ENCODE measurements at places on chromosomes 12 and 14.

GRCh38 chr12:91868054-91868453 lies 277.6 kb downstream of the BTG1 start:
- DNase-seq: no peak

DNA sequence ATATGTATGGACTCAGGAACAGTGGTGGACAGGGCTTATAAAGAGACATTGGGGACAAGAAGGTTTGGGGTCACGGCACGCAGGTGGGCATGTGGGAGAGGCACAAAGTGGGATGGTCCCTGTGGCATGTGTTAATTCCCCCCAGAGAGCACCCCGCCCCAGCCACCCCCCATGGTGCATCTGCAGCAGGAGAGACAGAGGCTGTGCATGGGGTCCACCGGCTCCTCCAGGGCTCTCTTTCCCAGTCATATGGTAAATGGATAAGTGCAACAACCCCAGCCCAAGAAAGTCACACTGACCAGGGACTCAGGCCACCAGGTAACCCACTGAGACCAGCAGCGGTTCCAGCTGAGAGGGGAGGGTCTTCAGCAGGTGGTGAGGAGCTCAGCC lies 242.1 kb downstream of the BCL11B start:
- DNase-seq: no peak

DNA sequence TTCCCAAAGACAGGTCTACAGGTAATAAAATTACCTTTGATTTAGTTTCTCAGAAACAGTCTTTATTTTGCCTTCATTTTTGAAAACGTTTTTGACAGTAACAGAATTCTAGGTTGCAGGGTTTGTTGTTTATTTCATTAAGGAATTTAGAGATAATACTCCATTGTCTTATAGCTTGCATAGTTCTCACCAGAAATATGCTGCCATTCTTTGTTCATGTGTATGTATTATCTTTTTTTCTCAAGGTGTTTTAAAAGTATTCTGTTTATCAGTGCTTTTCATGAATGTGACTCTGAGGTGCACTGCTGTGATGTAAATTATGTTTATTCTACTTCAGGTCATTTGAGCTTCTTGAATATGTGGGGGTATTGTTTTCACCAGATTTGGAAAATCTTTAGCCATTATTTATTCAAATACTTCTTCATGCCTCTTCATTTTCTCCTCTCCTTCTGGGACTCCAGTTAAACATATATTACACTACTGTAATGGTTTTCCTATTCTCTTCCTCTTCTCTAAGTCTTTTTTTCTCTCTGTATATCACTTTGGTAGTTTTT lies 32.7 kb downstream of the ZNF605 start:
- no peak for DNase-seq

GRCh38 chr14:77883131-77883846 lies 83.4 kb downstream of the ADCK1 start:
- DNase-seq: no peak

DNA sequence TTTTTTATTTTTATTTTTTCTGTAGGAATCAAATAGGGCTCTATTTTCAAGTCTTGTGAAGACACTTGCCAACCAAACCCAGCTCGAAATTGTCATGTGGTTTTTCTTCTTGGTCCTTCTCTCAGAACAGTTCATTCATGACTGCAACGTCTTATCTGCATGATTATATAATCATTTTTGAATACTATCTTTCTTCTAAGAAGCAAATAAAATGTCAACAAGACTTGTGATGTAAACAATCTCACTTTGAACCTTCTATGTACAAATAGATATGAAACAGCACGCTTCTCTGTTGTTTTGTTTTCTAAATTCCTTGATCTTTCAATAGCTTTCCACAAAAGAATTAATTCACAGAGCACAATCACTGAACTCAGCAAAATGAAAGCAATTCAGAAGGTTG lies 320.7 kb downstream of the SOX5 start:
- DNase-seq: no peak

DNA sequence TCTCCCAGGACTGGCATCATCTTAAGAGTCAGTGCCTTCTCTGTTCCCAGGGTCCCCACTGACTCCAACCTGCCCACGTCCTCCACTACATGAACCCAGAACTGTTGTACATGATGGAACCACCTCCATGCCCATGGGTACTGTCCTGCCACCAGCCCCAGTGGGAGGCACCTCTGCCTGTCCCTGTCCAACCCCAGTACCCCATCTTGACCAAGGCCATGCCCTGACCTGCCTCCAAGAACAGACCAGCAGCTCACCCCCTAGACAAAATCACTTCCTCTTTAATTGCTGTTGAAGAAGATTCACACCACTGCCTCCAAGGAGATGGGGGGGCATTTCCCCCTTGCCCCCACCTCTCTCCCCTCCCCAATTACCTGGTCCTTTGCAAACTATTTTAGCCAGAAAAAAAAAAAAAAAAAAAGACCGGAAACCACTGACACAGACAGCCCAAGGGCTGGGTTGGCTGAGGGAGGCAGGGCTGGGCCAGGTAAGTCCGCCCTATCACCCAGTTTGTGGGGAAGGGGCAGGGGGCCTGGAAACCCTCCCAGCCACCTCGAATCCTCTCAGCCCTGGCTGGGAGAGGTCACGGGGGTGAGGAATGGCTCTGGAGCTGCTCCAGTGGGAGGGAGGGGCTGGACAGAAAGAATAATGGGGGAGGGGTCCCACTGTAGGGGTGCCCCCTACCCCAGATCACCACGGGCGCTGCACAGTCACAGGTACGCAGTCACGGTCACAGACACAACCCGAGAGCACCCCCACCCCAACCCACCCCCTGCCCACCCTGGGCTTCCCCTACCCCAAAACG lies 13.4 kb downstream of the AGAP2 start:
- DNase-seq: no peak

DNA sequence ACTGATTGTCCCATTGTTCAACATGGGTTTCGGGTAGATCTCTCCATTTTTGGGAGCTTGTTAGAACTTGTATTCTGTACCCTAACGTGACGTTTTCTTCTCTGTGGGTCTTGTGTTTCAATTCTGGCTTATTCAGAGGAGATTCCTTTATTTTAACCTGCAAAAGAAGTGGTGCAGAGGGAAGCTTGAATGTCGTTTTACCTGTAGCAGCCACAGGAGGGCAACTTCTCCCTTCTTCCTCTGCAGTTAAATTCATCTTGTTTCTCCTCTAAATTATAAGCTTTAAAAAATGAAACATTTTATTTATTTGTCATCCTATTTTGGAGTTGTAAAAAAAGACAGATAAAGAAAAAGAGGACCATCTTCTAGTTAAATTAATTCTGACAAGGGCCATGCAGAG lies 13.7 kb upstream of the CLEC4D start:
- no peak for DNase-seq

GRCh38 chr12:99386907-99387306 lies 260.6 kb upstream of the GARIN6 start:
- peak; percentile 11 for DNase-seq

DNA sequence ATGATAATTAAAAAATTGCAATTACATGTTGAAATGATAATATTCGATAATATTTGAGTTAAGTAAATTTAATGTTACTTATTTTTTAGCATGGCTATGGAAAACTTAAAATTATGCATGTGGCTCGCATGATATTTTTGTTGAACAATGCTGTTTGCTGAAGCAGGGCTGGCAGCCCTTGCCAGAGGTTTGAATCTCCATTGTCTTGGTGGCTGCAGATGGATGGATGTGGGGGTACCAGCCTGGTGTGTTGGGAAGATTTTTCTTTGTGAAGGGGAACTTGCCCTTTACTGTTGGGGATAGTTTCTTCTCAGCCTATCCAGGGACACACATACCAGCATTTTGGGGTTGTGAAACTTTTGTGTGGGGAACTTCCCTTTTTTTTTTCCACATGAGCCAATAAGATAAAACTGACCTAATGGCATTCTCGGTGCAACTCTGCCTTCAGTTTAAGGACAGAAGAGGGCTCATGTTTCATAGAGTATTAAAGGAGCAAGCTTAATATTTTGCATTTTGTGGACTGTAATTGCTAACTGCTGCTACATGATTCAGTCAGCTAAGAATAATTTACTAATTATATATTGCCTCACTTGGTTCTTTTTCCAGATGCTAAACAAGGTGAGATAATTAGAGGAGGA lies 8.8 kb downstream of the RASSF3 start:
- peak; percentile 19 for DNase-seq

DNA sequence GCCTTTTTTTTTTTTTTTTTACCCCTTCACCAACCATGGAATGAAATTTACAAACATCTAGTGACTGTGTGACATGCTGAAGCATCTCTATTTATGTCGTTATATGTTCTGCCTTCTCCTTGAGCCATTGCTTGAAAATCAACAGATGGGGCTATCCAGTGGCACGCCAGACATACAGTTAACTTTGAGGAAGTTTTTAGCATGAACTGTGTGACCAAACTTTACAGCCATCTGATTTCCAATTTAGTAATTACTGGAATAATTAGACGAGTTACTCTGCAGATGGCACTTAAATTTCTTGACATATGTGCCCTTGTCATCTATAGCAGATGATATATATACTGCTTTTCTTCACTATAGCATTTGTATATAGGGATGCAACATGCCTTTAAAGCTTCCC lies 192.1 kb downstream of the SNAPC1 start:
- DNase-seq: no peak

DNA sequence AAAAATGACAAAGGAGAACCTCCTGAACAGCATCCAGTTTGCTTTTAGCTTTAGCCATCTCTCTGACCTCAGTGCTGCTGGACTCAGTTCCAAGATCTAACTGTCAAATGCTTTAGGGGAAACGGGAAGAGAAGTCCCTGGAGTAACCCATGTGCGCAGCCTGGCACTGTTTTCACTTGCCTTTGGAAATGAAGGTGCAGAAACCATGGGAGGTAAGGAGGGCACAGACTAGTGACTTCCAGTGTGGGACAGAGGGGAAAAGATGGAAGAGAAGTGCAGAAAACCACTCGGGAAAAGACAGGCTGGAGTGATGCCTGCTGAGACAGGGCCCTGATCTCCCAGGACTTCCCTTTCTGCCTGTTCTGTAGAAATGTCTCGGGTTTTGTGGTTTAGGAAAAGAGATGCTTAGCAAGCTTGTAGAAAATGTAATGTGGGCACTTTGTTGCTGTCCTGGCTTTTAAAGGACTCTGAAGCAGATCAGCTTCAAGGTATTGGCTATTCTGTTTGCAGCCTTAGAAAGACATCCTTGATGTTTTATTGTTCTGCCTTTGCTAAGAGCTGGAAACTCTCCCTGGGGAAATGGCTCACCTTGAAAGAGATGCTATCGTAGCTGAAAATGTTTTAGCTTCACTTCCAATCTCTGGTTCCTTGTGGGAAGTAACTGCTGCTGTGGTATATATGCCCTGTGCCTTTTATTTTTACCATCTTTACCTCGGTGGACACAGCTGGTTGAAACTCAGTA lies 124.6 kb upstream of the HIF1A start:
- no peak for DNase-seq

DNA sequence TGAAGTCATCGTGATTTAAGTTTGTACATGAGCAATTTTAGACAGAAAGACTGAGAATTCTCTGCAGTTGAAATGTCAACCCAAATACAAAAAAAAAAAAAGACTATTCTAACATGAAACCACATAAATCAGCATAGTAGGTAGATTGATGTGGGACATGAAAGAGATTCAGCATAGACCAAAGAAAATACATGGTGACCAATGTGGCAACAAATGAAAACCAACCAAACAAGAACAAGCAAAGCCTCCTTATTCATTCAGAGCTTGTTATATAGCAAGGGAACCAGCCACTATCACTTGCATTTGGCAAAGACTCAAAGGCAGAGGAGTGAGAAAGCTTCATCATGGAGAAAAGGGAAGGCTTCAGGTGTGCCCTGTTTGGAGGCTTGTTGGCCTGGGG lies 144.4 kb upstream of the TMPO start:
- no peak for DNase-seq

- peak; percentile 22 for DNase-seq
Measured at GRCh38 chr14:26132061-26132645, 465.7 kb downstream of the NOVA1 start.

DNA sequence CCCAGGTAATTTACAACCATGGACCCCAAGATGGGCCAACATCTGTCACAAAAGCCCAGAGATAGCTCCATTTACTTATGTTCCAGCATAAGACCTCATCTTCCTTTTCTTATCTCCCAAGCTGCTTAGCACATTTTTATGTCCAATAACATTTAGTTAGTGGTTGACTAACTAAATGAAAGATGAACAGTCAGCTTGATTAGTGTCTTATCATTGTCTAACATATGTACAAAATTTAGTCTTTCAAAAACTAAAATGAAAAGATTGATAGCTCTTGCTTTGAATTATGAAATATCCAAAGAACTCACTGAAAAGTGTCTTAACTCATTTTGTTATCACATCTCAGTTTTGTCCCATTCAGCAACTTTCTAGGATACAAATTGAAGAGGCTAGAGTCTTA lies 163.1 kb upstream of the EGLN3 start:
- DNase-seq: no peak

DNA sequence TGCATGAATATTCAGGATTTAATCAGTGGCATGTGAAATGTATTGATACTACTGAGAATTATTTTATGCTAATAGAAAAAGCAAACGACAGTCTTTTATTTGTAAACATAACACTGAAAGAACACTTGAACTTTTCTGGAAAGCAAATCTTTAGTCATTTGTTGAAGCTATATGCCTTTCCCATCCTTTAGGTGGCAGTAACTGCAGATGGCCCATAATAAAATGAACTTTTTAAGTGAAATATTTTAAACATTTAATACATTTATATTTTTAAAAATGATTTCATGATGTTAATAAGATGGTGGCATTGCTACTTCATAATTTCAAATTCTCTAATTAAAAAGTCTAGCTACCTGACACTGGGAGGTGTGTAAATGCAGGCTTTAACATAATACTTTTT lies 13.9 kb upstream of the KRR1 start:
- DNase-seq: no peak

- no peak for DNase-seq
Measured at GRCh38 chr14:88188745-88189416, 134.2 kb downstream of the KCNK10 start.

DNA sequence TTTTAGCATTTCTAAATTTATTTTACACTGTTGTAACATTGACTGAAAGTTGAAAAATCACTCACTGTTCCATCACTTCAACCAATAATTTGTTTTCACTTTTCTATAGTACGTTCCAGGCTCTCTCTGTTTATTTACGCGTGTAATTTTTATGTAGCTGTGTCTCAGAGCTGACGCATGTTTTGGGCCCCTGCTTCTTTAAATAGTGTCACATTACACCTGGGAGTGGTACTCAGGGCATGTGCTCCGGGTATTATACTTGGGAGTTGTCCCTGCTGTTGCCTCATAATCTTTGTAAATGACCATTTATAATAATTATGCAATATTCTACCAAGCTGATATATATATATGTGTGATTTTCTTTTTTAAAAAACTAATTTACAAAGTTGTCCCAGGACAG lies 132.8 kb upstream of the CPM start:
- no peak for DNase-seq

DNA sequence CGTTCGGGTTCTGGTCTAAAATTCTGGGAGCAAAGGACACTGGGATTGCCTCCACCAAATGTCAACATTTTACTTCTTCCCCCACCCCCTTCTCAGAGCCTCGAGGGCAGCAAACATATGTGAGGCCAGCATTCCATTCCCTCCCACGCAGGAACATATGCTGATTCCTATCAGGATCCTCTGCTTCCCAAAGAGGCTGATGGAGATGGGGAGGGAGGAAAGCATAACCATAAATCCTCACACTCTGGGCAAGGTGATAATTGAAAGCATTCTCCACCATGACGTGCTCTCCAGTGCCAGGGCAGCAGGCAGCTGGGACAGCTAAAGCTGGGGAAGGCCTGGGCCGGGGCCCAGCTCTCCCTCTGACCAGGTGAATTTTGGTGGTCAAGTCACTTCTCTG lies 395.0 kb downstream of the ZFP36L1 start:
- no peak for DNase-seq

All from brain microvascular endothelial cell (primary cell).